ENCODE measurements at places on chromosomes 1 and 21.

GRCh38 chr1:21077085-21077484, 99.6 kb downstream of the EIF4G3 start:
- H3K4me1 ChIP-seq, result peaks cover 26% of the 10 kb centered on the region
- peak overlapping the region; percentile 60 for H3K27ac ChIP-seq
- no peak overlapping the region for H3K4me3 ChIP-seq

- H3K27me3 ChIP-seq, result peaks cover 13% of the 10 kb centered on the region
- no peaks in the 10 kb centered on the region for H3K36me3 ChIP-seq
- H3K4me1 ChIP-seq, result no peaks in the 10 kb centered on the region
- DNase-seq, result no peak
- H3K27ac ChIP-seq, result no peak overlapping the region
These were observed 161.3 kb upstream of the C1orf21 start for GRCh38 chr1:184225283-184226099.

GRCh38 chr21:14591882-14592281, 45.8 kb upstream of the SAMSN1 start:
- peak overlapping the region; percentile 2 for H3K27ac ChIP-seq
- no peak for DNase-seq
- peaks cover 9% of the 10 kb centered on the region for H3K4me1 ChIP-seq
- H3K4me3 ChIP-seq, result no peak overlapping the region
- peaks cover 50% of the 10 kb centered on the region for H3K36me3 ChIP-seq

GRCh38 chr1:6850537-6850936, 65.3 kb downstream of the CAMTA1 start:
- DNase-seq, result no peak
- no peaks in the 10 kb centered on the region for H3K4me1 ChIP-seq
- peaks cover 53% of the 10 kb centered on the region for H3K36me3 ChIP-seq
- no peak overlapping the region for H3K27ac ChIP-seq
- H3K4me3 ChIP-seq, result no peak overlapping the region
- no peaks in the 10 kb centered on the region for H3K27me3 ChIP-seq

DNA sequence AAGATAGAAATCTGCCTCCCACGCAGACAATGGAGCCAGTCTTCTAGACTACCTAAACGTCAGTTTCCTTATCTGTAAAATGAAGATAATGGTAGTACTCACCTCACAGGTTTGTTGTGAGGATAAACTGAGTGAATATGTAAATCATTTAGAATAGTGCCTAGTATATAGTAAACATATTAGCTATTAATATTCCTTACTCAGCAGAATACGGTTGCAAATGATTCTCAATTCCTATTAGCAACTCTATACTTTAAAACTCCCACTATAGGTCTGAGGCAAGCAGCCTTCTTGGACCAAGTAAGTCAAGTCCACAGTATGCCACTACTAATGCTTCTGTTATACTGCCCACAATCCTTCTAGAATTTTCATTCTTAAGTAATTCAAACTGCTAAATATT, 5.4 kb downstream of the GTF2B start:
- no peak overlapping the region for H3K4me3 ChIP-seq
- H3K36me3 ChIP-seq, result peaks cover 14% of the 10 kb centered on the region
- DNase-seq, result no peak
- peaks cover 15% of the 10 kb centered on the region for H3K4me1 ChIP-seq

GRCh38 chr1:160030657-160031364, 979 bp downstream of the PIGM start:
- H3K27ac ChIP-seq, result peak overlapping the region; percentile 94
- peaks cover 28% of the 10 kb centered on the region for H3K4me1 ChIP-seq
- peak overlapping the region; percentile 98 for H3K4me3 ChIP-seq
- H3K36me3 ChIP-seq, result peaks cover 4% of the 10 kb centered on the region
- H3K27me3 ChIP-seq, result no peaks in the 10 kb centered on the region

GRCh38 chr1:180247061-180247460, 17.0 kb downstream of the LHX4 start:
- no peak overlapping the region for H3K4me3 ChIP-seq
- no peak overlapping the region for H3K27ac ChIP-seq
- H3K27me3 ChIP-seq, result peaks cover 33% of the 10 kb centered on the region
- no peak for DNase-seq
- H3K36me3 ChIP-seq, result no peaks in the 10 kb centered on the region

DNA sequence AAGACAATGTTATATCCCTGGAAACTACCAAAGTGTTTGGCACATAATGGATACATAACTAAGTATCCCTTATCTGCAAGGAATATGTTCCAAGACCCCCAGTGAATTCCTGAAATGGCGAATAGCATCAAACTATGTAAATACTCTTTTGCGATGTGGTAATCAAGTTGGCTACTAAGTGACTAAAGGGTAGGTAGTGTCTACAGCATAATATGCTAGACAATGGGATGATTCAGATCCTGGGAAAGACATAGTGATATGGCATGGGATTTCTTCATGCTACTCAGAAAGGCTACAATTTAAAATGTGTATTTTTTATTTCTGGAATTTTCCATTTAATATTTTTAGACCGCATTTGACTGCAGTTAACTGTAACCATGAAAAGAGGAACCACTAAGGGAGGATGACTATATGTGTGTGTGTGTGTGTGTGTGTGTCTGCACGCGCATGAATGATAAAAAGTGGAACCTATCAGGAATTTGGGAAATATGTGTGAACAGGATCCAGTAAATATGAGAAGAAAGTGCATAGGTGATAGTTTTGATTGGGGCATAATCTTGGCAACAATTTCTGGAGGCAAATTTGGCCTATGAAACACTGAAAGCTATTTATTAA, 1899.9 kb downstream of the NCAM2 start:
- H3K4me3 ChIP-seq, result no peak overlapping the region
- no peaks in the 10 kb centered on the region for H3K36me3 ChIP-seq
- no peaks in the 10 kb centered on the region for H3K27me3 ChIP-seq
- DNase-seq, result no peak
- H3K4me1 ChIP-seq, result peaks cover 2% of the 10 kb centered on the region

DNA sequence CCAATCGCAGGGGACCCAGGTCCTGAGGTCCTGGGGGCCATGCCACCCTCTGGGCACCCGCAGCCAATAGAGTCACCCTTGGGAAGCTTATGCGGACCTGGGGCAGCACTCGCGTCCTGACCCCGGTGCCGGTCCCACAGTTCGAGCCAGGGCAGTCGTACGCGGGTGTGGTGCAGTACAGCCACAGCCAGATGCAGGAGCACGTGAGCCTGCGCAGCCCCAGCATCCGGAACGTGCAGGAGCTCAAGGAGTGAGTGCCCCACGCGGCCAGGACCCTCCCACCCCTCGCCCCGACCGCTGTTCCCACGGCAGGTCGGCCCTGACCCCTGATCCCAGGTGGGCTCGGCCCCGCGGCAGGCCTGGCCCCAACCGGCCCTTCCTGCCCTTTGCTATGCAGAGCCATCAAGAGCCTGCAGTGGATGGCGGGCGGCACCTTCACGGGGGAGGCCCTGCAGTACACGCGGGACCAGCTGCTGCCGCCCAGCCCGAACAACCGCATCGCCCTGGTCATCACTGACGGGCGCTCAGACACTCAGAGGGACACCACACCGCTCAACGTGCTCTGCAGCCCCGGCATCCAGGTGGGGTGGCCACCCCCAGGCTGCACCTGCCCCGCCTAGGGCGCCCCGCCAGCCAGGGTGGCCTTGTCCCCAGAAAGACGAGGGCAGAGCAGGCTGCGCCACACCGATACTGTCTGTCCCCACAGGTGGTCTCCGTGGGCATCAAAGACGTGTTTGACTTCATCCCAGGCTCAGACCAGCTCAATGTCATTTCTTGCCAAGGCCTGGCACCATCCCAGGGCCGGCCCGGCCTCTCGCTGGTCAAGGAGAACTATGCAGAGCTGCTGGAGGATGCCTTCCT, 20.5 kb downstream of the COL6A1 start:
- H3K4me1 ChIP-seq, result no peaks in the 10 kb centered on the region
- H3K27ac ChIP-seq, result no peak overlapping the region
- H3K27me3 ChIP-seq, result no peaks in the 10 kb centered on the region
- DNase-seq, result no peak

DNA sequence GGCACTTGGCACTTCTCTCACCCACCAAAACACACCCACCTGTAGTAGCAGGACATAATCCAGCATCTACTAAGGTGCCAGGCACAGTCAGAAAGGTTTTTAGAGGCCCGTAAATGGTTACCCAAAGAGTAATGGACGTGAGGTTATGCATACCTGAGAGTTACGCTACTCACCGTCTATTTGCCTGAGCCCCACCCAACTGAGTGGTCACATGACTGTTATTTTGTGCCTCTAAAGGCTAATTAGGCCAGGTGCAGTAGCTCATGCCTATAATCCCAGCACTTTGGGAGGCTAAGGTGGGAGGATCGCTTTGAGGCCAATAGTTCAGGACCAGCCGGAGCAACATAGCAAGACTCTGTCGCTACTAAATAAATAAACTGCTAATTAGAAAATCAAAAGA, 11.0 kb downstream of the LMX1A start:
- no peaks in the 10 kb centered on the region for H3K36me3 ChIP-seq
- peaks cover 80% of the 10 kb centered on the region for H3K27me3 ChIP-seq
- H3K4me1 ChIP-seq, result no peaks in the 10 kb centered on the region
- no peak overlapping the region for H3K4me3 ChIP-seq

- peaks cover 4% of the 10 kb centered on the region for H3K36me3 ChIP-seq
- H3K4me3 ChIP-seq, result no peak overlapping the region
These were observed 51.7 kb downstream of the STUM start for GRCh38 chr1:226600254-226600653.

DNA sequence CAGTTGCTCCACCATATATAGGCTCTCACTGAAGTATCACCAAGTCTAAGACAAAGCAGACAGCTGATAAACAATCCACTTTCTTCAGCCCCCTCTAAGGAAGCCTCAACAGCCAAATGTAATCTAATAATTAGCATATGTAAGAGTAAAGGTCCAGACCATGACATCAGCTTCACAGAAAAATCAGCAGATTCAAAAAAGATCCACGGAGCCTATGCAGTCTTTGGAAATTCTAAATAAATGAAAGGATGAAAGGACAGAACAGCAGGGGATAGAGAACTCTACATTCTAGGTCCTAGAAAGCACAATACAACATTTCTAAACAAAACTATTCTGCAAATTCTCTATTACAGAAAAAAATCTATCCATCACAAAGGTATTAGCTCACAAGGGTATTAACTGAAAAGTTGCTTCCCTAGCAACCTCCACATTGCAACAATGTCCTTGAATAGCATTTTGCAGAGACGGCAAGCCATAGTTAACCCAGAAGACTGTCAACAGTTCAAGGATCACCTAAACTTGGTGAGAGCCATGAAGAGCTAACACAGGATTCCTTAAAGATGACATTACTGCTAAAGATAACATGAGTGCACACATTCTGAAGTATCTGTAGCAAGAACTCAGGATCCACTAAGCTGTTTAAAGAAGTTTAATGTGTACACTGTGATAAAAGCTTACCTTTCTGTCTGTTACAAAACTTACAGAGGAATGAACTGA, 74.3 kb downstream of the SIPA1L2 start:
- no peaks in the 10 kb centered on the region for H3K36me3 ChIP-seq
- DNase-seq, result no peak
- no peak overlapping the region for H3K27ac ChIP-seq
- H3K4me3 ChIP-seq, result no peak overlapping the region

- H3K27me3 ChIP-seq, result no peaks in the 10 kb centered on the region
- H3K4me1 ChIP-seq, result peaks cover 31% of the 10 kb centered on the region
- no peak for DNase-seq
- H3K27ac ChIP-seq, result peak overlapping the region; percentile 85
- no peak overlapping the region for H3K4me3 ChIP-seq
These were observed 54.4 kb downstream of the DOP1B start for GRCh38 chr21:36210779-36211659.

DNA sequence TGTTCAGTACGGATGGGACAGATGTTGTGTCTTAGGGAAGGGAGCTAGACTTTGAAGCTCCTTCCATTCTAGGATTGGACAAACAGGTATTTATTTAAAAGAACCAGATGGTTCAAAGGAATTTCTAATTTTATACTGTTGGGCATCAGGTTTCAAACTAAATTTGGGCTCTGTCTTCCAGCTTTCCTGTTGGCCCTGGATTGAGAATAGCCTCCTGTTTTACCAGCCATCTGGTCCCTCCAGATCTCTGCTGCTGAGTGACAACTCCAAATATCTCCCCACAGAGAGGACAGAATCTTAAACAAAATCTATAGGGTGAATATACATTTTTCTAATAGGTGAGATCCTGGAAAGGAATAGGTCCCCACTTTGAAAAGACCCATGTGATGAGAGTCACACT, 52.5 kb upstream of the CNIH3 start:
- no peak for DNase-seq
- no peaks in the 10 kb centered on the region for H3K4me1 ChIP-seq
- H3K27ac ChIP-seq, result no peak overlapping the region
- H3K4me3 ChIP-seq, result no peak overlapping the region
- H3K36me3 ChIP-seq, result no peaks in the 10 kb centered on the region

GRCh38 chr21:25361097-25361496, 246.2 kb downstream of the MRPL39 start:
- no peak for DNase-seq
- no peak overlapping the region for H3K4me3 ChIP-seq
- H3K4me1 ChIP-seq, result peaks cover 3% of the 10 kb centered on the region
- H3K27me3 ChIP-seq, result no peaks in the 10 kb centered on the region
- no peak overlapping the region for H3K27ac ChIP-seq

GRCh38 chr1:227788271-227789083, 27.0 kb upstream of the PRSS38 start:
- H3K27ac ChIP-seq, result no peak overlapping the region
- peak; percentile 56 for DNase-seq
- peak overlapping the region; percentile 81 for H3K4me3 ChIP-seq
- H3K27me3 ChIP-seq, result no peaks in the 10 kb centered on the region
- H3K36me3 ChIP-seq, result no peaks in the 10 kb centered on the region

- no peaks in the 10 kb centered on the region for H3K27me3 ChIP-seq
- H3K4me1 ChIP-seq, result no peaks in the 10 kb centered on the region
- no peak overlapping the region for H3K27ac ChIP-seq
- no peaks in the 10 kb centered on the region for H3K36me3 ChIP-seq
- DNase-seq, result no peak
These were observed 40.3 kb downstream of the CDC7 start for GRCh38 chr1:91540910-91541309.

DNA sequence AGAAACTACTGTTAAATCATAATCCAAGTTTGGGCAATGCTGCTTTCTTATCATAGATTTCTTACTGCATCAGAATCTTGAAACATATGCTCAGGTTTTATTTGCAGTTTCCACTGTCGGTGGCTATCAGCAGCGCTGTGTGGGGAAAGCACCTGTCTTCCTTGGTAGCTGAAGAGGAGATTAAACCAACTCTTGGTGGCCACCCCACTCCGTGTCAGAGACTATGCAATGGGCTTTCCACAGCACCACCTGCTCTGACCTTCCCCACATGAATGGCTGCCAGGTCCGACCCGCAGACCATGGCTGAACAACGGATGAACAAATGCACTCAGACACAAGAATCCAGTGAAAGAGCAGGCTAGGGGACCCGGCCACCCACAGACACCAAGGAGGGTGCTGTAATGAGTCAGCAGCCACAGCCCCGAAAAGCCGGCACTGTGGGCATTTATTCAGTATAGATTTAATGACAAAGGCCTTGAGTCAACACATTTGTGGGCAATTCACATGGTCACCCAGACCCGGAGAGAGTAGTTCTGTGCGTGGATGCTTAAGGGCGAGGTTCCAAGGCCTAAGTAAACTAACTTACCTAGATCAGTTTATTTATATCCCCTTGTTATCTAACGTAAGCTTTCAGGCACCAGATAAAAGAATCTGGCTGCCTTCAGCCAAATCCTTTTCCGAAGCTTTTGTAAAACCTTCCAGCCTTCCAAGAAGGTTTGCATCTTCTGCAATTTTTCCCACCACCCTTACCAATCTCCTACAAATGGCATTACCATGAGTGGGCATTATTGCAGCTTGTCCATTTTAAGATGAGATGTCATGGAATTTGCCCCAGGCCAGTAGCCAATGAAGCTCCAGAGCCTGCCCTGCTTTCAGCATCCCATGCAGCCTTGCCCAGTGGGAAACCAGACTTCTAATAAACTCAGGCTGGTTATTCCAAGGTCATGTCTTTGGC, 82.7 kb downstream of the HLCS start:
- H3K4me3 ChIP-seq, result no peak overlapping the region
- H3K27ac ChIP-seq, result no peak overlapping the region
- H3K27me3 ChIP-seq, result no peaks in the 10 kb centered on the region
- no peak for DNase-seq
- H3K36me3 ChIP-seq, result peaks cover 31% of the 10 kb centered on the region
